ENCODE measurements at places on chromosomes 4 and X.

DNA sequence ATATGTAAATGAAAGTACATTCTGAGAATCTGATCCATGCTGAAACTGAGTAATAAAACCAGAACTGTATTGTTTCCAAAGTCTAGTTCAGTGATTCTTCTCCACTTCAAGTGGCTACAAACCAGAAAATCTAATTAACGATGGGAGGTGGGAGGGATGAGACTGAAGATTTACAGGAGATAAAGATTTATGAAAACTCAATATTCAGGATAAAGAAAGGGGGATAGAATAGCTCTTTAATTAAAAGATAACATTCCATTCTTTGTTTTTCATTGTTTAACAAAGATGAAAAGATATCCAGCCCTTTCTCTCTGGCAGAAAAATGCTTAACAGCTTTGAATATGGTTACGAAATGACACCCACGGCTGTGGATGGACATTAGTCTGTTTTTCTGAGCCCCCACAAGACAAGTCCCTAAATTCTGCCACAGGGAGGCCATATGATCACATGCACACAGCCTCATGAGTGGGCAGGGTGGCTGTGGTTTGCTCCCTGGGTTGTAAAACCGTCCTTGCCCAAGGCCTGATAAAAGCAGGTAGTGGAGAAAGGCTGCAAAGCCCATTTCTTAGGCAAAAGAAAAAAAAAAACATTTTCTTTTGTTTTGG lies 36.4 kb downstream of the TMEM150C start:
- peak; percentile 29 for DNase-seq

DNA sequence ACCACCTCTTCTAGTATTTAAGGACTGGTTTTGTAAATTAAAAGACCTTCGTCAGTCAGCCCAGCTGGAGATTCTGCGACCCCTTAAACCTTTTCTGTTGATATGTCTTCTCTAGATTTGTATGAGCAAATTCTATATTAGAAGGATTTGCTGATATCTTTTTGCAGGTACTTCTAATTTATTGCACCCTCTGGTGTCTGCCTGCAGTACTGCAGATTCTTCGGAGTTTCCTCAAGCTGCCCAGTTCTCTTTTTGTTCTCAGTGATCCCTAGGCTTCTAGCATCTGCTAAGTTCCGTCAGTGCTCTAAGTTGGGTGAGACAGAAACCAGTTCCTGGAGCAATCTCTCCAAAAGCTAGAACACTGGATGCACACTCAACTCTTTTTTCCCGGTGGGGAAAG lies 545.2 kb downstream of the C4orf33 start:
- DNase-seq = peak; percentile 37

DNA sequence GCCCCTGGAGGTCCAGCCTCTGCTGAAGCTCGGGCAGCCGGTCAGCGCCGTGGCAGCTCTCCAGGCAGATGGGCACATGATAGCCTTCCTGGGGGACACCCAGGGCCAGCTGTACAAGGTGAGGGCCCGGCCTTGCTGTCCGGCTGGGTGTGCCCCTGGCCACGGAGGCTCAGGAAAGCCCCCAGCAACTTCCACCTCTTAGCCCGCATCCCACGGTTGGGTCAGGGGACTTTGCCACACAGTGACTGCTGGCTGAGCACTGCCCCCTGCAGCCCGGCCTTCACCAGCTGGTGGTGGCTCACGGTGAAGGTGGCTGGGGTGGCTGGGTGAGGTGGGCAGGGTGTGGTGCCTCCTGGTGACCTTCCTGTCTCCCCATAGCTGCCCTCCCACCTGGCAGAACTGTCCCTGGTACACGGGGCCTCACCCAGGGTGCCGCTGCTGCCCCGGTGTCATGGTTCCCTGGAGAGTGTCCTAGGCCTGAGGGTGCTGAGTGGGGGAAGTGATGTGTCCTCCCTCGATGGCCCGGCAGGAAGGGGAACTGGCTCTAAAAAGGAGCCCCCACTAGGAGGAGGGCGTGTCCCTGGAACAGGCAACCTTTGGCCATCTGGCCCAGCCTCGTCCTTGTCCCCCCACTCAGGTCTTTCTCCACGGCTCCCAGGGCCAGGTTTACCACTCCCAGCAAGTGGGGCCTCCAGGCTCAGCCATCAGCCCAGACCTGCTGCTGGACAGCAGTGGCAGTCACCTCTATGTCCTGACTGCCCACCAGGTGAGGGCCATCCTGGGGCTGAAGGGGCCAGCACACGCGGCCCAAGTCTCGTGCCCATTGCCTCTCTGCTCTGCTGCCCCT lies 4.5 kb downstream of the PLXNB3 start:
- no peak for DNase-seq

DNA sequence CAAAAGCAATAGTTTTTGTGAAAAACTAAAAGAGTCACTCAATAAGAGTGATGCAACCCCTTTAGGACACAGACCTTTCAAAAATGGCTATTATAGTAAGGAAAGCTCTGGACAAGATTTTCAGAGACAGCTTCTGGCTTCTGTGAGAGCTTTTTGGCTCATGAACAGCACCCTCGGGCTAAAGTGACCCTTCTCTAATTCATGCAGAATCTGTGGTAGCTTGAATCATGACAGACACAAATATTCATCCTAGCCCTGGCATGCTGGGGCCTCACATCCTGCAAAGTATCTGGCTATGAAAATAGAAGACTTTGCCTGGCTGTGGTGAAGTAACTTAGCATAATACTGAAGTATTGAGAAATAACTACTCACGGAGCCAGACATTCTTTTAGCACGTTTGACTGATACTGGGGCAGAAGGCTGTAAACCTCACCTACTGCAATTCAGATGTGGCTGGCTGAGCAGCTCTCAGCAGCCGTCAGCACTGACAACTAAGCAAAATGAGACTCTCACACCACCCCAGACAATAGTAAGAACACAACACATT lies 327.3 kb downstream of the MAPK10 start:
- DNase-seq = peak; percentile 82

- DNase-seq = no peak
Observed at GRCh38 chr4:22552812-22553211, 36.9 kb upstream of the ADGRA3 start.

GRCh38 chrX:42846741-42847140 lies 68.8 kb upstream of the PPP1R2C start:
- no peak for DNase-seq

- no peak for DNase-seq
Observed at GRCh38 chr4:76960014-76960413, 10.5 kb downstream of the SEPTIN11 start.

- DNase-seq = no peak
Observed at GRCh38 chr4:71288875-71289274, 49.9 kb upstream of the SLC4A4 start.

GRCh38 chrX:132059973-132060540 lies 37.0 kb downstream of the STK26 start:
- no peak for DNase-seq

DNA sequence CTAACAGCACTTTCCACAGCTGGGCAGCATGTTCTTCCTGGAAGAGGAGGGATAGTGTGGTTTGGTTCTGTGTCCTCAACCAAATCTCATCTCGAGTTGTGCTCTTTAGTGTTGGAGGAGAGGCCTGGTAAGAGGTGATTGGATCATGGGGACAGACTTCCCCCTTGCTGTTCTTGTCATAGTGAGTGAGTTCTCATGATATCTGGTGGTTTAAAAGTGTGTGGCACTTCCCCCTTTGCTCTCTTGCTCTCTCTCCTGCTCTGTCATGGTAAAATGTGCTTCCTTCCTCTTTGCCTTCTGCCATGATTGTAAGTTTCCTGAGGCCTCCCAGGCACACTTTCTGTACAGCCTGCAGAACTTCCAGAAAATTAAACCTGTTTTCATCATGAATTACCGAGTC lies 133.7 kb upstream of the NDP start:
- no peak for DNase-seq

GRCh38 chr4:181971973-181972372 lies 271.2 kb upstream of the TENM3 start:
- peak; percentile 39 for DNase-seq

GRCh38 chr4:81468678-81469077 lies 3.0 kb downstream of the RASGEF1B start:
- DNase-seq = no peak

DNA sequence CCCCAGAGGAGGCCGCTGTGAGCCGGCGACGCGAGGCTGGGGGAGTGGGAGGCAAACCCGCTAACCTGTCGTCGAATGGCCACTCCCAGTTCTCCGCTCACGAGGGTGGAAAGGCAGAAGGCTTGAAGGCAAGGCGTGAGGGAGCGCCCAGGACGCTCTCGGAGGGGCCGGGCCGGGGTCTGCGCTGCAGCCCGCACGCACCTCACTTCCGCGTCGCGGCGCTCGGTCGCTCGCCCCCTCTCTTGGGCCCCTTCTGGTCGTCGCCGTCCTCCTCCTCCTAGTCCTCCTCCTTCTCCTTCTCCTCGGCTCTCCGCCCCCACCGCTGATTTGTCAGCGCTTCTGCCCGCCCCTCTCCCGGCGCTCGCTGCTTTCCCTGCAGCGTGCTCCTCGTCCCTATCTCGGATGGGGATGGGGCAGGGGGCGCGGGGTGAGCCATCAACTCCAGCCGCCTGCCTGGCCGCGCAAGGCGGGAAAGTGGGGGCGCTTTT lies at the start of gene SNCA:
TSS of gene SNCA (minus strand) at position 265 of the 488 bp plus-strand sequence. CDS start 1,494 bp downstream, outside the sequence.
- DNase-seq = peak; percentile 55

- no peak for DNase-seq
Observed at GRCh38 chrX:110036162-110037033, 33.5 kb downstream of the TMEM164 start.

- no peak for DNase-seq
Observed at GRCh38 chr4:4824232-4824631, 35.2 kb upstream of the MSX1 start.

DNA sequence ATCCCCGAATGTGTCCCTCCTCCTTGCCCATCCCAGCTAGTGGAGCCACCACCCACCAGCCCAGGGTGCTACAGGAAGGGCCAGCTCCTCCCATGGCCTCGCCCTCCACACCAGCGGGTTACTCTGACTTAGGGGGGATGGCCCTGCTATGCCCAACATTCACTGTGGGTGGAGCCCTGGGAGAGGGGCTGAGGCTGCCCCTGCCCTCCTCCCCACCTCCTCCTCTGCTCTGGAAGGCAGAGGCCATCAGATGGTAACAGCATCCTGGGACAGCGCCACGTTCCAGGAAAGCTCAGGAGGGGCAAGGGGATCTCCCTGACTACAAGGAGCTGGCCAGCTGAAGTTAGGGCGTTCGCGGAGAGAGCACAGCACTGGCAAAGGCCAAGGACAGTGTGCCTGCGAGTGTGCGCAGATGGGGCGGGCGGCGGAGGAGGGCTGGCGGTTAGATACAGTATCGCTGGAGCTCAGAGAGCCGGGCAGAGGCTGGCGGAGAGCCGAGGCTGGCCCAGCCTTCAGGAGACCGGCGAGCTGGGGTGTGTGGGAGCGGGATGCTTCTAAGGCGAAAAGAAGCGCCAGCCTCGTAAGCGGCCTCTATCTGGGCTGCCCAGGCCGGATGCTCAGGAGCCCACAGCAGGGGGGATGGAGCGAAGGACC lies 1.5 kb downstream of the JAKMIP1 start:
- no peak for DNase-seq

DNA sequence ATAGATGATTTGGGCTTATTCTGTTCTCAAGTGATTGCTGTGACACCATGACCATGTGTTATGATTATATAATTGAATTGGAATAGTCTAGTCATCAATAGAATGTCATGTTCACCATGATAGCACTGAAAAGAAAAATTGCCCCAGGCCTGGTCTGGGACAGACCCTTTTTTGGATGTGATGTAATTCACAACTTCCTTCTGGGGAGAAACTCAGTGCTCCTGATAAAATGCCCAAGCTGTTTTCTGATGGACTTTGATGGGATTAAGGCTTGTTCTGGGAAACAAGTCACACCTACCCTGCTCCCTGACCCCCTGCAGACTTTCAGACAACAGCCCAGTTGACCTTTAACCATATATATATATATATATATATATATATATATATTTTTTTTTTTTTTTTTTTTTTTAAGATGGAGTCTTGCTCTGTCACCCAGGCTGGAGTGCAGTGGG lies 65.3 kb downstream of the RHOH start:
- DNase-seq = no peak

- no peak for DNase-seq
Observed at GRCh38 chr4:96519291-96519690, 679.4 kb downstream of the PDHA2 start.

All from GM03348 (cell line).